Thoracic aorta (tissue), 2 donors: ENCODE measurements at places on chromosomes 7 and 10. TPM values are rescaled to one million over a fixed set of nuclear protein-coding genes. Genes with fewer than 3 reads are reported as not detected.

DNA sequence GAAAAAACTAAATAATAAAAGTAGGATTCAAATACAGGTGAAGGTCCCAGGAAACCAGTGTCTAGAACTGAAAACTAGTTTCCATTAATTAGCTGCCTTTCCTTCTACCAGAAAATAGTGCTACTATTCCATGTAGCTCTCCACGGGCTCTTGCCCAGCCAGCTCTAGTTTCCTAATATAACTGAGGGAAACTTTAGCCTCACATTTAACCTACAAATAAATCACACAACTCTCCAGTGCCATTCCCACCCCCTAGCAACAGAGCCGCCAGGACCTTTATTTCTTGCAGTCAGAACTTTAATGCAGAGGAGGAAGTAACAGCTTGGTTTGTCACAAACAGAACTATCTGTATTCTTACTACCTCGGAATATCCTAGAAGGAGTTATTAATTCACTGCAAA is 10.3 kb downstream of the TOMM7 start:
- no peaks in the 10 kb centered on the region for H3K27me3 ChIP-seq
- H3K4me3 ChIP-seq = no peak overlapping the region
- no peak overlapping the region for H3K27ac ChIP-seq
- no peak for DNase-seq
- H3K4me1 ChIP-seq = no peaks in the 10 kb centered on the region
- H3K36me3 ChIP-seq = peaks cover 34% of the 10 kb centered on the region

DNA sequence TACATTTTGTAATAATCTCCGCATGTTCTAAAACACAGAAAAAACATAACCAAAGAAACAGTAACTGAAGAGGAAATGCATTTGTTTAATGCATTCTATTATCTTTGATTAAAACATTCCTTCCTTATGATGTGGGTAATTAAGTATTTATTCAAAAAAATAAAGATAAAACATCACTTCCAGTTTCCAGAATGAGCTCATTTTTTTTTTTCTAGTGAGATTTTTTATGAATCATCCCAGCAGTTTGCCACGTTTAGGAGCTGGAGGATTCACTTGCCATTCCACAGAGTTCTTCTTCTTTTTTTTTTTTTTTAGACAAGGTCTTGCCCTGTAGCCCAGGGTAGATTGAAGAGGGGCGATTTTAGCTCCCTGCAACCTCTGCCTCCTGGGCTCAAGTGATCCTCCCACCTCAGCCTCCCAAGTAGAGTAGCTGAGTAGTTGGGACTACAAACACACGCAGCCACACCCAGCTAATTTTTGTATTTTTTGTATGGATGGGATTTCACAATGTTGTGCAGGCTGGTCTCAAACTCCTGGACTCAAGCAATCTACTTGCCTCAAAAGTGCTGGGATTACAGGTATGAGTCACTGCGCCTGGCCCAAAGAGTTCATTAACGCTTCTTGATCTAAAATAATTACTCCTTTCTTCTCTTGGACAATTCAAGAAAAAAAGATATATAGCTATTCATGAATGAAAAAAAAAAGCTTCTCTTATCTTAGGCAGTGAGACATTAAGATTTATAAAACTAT is 177.3 kb downstream of the DKK1 start:
- H3K4me3 ChIP-seq = no peak overlapping the region
- H3K27ac ChIP-seq = no peak overlapping the region
- H3K27me3 ChIP-seq = no peaks in the 10 kb centered on the region
- DNase-seq = no peak
- no peaks in the 10 kb centered on the region for H3K36me3 ChIP-seq

The C10orf105 gene
- 0.14 TPM for total RNA-seq

GRCh38 chr7:121006711-121007315 is 18.3 kb downstream of the CPED1 start:
- no peaks in the 10 kb centered on the region for H3K27me3 ChIP-seq
- peak overlapping the region; percentile 20 for H3K4me3 ChIP-seq
- H3K27ac ChIP-seq = peak overlapping the region; percentile 28
- DNase-seq = no peak

The FOXL3 gene
- total RNA-seq = not detected

DNA sequence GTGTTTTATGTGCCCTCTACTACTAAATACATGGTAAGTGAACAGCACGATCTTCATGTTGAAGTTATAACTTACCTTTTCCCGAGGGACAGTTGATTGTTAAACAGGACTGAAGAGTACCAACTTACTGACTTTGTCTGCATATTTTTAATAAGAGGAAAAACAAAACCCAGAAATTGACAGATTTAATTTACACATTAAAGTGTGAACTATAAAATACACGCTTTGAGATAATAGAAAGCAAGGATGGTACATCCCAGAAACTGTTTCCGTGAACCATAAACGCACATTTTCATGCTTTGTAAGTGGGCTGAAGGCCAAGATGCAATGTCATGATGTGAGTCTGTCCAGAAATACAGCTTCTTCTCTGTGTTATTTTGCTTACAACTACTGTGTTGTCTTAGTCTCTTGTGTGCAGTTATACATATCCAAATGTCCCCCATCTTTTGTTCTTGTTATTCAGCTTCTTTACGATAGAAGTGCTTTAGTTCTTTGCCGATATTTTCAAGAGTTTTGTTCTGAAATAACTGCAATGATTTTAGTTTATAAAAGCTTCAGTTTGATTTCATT is 190.1 kb downstream of the MLLT10 start:
- no peak overlapping the region for H3K27ac ChIP-seq
- no peaks in the 10 kb centered on the region for H3K27me3 ChIP-seq
- no peak overlapping the region for H3K4me3 ChIP-seq
- H3K4me1 ChIP-seq = peaks cover 6% of the 10 kb centered on the region

- no peak overlapping the region for H3K27ac ChIP-seq
- H3K4me3 ChIP-seq = no peak overlapping the region
- H3K36me3 ChIP-seq = no peaks in the 10 kb centered on the region
- no peaks in the 10 kb centered on the region for H3K4me1 ChIP-seq
- no peak for DNase-seq
- H3K27me3 ChIP-seq = no peaks in the 10 kb centered on the region
These were observed 32.5 kb upstream of the VWDE start for GRCh38 chr7:12436126-12436525.

The TLX1 gene
- not detected for total RNA-seq

GRCh38 chr7:141737118-141737835 is 881 bp upstream of the SSBP1 start:
- peaks cover 18% of the 10 kb centered on the region for H3K4me1 ChIP-seq
- H3K36me3 ChIP-seq = peaks cover 6% of the 10 kb centered on the region
- peak overlapping the region; percentile 76 for H3K27ac ChIP-seq
- peak overlapping the region; percentile 74 for H3K4me3 ChIP-seq
- H3K27me3 ChIP-seq = no peaks in the 10 kb centered on the region
- DNase-seq = no peak

GRCh38 chr7:44240983-44241510 is 40.3 kb downstream of the YKT6 start:
- H3K27ac ChIP-seq = no peak overlapping the region
- no peaks in the 10 kb centered on the region for H3K27me3 ChIP-seq
- no peak for DNase-seq
- H3K4me3 ChIP-seq = peak overlapping the region; percentile 55

GRCh38 chr10:32963096-32963495 is 5.1 kb upstream of the ITGB1 start:
- H3K27ac ChIP-seq = peak overlapping the region; percentile 89
- H3K36me3 ChIP-seq = no peaks in the 10 kb centered on the region
- H3K4me1 ChIP-seq = peaks cover 38% of the 10 kb centered on the region
- H3K27me3 ChIP-seq = no peaks in the 10 kb centered on the region
- peak overlapping the region; percentile 46 for H3K4me3 ChIP-seq
- no peak for DNase-seq

The SLC18A3 gene
- total RNA-seq = not detected

- no peak for DNase-seq
- no peak overlapping the region for H3K4me3 ChIP-seq
- H3K27me3 ChIP-seq = no peaks in the 10 kb centered on the region
- peak overlapping the region; percentile 52 for H3K27ac ChIP-seq
- no peaks in the 10 kb centered on the region for H3K36me3 ChIP-seq
These were observed 144.3 kb downstream of the FZD1 start for GRCh38 chr7:91408388-91409154.

DNA sequence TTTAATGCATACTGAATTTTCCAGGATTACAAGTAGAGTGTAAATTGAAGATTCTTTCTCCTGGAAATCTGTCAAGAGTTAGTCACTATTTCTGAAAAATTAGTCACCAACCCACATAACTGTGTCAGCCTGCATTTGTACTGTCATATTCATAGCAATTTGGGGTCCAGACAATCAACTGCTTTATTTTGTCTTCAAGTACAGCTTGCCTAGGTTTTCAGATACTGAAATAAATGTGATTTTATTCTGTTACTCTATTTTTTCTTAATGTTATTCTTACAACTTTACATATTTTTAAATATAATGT is 55.1 kb downstream of the CUBN start:
- H3K36me3 ChIP-seq = no peaks in the 10 kb centered on the region
- no peak overlapping the region for H3K4me3 ChIP-seq
- peak overlapping the region; percentile 76 for H3K27ac ChIP-seq
- peaks cover 27% of the 10 kb centered on the region for H3K4me1 ChIP-seq
- H3K27me3 ChIP-seq = no peaks in the 10 kb centered on the region
- DNase-seq = no peak

DNA sequence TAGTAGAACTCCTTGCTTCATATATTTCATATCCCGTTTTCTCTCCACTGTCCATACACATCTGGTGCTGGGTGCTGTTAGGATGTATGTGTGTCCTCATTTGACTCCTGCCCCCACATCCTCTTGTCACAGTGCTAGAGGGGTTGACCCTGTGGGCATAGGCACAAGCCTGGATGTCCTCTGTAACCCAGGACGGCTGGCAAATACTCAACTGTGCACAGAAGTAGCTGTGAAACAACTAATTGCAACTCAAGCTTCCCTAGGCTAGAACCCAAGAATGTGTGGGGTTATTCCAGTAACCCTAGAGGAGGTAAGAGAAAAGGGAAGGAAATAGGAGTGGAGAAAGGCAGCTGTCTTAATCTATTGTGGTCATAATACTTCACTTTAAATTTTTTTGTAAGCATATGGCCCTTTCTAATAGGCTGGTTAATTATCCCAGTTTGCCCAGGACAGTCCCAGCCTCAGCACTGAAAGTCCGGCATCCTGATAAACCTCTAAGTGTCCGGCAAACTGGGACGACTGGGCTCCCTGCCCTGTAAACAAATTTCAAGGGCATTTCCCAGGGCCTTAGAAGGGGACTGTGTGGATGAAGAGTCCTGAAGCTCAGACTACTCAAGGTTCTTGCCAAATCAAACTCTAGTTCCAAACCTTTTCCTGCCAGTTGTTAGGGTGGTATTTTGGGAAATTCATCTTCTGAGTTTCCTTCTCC is 283.2 kb upstream of the CELF2 start:
- no peaks in the 10 kb centered on the region for H3K27me3 ChIP-seq
- H3K27ac ChIP-seq = no peak overlapping the region
- H3K4me3 ChIP-seq = no peak overlapping the region
- no peaks in the 10 kb centered on the region for H3K4me1 ChIP-seq
- H3K36me3 ChIP-seq = no peaks in the 10 kb centered on the region
- no peak for DNase-seq

DNA sequence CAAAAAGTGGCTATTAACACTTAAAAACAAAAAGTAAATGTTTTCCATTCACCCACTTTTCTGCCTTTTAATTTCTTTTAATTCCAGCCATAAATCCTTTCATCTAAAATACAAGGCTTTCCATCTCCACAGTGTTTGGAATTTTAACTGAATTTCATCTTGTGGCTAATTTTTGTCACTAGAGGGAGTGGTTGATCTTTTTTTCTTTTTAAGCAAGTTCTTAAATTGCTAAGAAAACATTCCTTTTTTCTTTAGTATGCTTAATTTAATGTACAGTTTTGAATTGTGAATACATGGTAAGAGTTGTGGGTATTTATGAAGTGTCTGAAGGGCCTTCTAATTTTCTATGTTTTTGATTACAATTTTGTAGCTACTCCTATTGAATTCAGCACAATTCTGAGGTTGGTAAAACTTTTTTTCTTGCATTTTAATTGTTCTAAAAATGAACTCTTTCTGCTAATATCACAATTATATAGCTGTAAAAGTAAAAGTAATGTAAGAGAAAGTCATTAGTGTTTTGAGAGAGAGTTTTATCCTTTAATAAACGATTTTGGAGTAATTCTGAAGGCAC is 54.9 kb upstream of the ANK3 start:
- DNase-seq = no peak
- H3K27me3 ChIP-seq = no peaks in the 10 kb centered on the region
- no peaks in the 10 kb centered on the region for H3K36me3 ChIP-seq
- H3K4me3 ChIP-seq = no peak overlapping the region
- H3K27ac ChIP-seq = no peak overlapping the region

DNA sequence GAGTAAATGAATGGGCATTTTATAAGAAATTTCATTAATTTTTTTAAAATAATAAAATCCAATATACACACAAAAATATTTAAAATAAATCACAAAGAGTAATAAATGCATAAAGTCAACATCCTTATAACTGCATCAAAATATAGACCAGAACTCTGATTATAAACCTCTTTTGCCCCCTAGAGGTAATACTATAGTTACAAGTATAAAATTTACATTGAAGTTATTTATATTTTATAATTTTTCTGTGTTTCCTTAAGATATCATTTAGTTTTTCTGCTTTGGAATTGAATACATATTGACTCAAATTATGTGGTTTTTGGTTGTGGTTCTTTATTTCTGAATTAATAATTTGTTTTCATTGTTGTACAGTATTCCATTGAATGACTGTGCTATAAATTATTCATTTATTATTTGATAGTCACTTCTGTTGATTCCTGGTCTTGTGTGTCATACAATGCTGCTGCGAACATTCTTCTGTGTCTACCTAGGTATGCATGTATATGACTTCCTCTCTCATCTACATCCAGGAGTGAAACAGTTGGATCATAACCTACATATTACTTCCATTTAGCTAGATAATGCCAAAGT is 673.6 kb downstream of the IPMK start:
- no peak overlapping the region for H3K27ac ChIP-seq
- DNase-seq = no peak
- no peak overlapping the region for H3K4me3 ChIP-seq
- no peaks in the 10 kb centered on the region for H3K4me1 ChIP-seq
- no peaks in the 10 kb centered on the region for H3K27me3 ChIP-seq

The UNC5B gene
- total RNA-seq = 24.2 TPM

DNA sequence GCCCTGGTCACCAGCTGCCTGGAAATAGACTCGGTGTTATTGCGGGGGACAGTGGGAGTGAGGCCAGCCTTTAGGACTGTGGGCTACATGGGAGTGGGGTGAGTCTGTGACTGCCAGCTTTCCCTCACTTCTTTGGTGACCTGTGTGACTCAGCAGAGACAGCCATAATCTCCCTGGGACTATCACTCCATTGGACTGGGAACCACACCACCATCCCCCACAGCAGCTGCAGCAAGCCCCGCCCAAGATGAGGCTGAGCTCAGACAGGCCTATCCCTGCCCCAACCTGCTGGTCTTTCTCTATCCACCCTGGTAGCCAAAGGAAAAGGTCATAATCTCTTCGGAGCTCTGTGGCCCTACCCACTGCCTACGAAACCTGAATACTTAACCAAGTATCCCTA is 263.2 kb downstream of the FZD1 start:
- DNase-seq = no peak
- H3K27ac ChIP-seq = no peak overlapping the region
- no peaks in the 10 kb centered on the region for H3K27me3 ChIP-seq
- H3K36me3 ChIP-seq = no peaks in the 10 kb centered on the region
- no peak overlapping the region for H3K4me3 ChIP-seq
- no peaks in the 10 kb centered on the region for H3K4me1 ChIP-seq

- H3K27me3 ChIP-seq = no peaks in the 10 kb centered on the region
- H3K27ac ChIP-seq = no peak overlapping the region
- peak; percentile 0 for DNase-seq
- no peak overlapping the region for H3K4me3 ChIP-seq
These were observed 36.1 kb downstream of the GPRIN2 start for GRCh38 chr10:46520381-46520780.

- H3K4me1 ChIP-seq = peaks cover 33% of the 10 kb centered on the region
- H3K36me3 ChIP-seq = no peaks in the 10 kb centered on the region
- no peaks in the 10 kb centered on the region for H3K27me3 ChIP-seq
- no peak for DNase-seq
These were observed 155.2 kb downstream of the PRKAG2 start for GRCh38 chr7:151721694-151722093.
